ENCODE measurements at places on chromosomes 12 and 14.

- no peak for DNase-seq
Observed at GRCh38 chr12:28104903-28105864, 85.1 kb upstream of the CCDC91 start.

GRCh38 chr14:32733015-32733414 lies 205.7 kb upstream of the NPAS3 start:
- no peak for DNase-seq

DNA sequence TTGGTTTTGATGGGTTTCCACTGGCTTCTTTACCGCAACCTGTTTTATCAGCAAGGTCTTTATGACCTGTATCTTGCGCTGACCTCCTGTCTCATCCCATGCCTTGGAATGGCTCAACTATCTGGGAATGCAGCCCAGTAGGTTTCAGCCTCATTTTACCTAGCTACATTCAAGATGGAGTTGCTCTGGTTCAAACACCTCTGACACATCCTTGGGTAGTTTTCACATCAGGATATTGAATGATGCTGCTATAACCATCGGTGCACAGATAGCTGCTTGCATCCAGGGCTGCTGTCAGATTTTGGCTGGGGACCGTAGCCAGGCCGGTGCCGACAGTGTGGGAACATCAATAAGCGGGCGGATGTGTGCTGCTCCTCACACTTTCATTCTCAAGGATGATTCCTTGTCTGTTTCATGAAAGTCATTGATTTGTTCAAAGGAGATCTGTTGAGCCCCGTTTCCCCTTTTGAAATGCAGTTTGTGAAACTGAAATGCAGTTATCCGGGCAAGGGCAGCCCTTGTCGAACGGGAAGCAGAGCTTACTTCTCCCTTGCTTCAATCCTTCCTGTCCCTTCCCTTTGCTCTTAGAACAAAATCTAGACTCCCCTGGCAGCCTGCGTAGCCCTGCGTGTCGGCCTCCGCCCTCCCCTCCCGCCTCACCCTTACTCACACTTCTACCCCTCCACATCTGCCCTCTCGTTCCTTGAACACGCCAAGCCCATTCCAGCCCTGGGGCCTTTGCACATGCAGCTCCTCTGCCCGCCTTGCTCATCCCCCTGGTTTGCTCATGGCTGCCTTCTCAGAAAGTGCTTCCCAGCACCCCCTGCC lies 49.2 kb upstream of the NCOR2 start:
- DNase-seq: no peak

DNA sequence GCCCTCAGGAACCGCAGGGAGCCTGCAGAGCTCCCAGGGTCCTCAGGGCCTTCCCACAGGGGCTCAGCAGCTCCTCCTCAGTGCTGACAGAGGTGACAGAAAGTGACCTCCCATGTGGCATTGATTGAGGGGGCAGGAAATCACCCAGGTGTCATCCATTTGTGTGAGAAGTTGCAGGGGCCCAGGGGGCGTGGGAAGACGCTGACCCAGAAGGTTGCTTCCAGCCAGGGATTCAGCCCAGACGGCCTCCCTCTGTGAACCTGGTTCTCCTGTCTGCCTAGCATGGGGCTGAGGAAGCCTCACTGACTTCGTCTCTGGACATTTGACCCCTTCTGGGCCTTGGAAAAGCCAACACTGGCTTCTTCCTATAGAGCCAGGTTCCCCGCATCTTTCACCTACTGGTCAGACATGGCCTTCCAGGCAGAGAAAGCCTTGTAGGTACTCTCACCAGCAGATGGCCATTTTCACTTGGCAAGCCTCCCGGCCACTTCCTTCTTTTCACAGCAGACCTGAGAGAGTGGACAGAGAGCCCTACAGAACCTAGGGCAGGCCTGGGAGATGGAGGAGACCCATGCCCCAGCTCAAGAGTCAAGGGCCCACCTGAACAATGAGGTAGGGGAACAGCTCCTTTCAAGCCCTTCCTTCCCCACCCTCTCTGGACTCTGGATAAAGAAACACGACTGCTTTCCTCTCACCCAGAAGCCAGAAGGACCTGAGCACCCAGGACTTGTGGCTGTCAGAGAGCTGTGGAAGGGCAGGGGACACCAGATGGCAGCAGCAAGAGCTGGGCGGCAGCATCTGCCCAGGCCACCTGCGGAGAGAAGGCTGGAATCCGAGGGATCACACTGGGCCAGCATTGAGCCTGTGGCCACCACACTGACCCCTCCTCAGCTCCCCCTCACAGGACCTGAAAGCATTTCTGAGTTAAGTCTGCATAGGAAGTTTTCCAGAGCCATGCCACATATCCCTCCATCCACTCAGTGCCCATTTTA lies 377.8 kb downstream of the DPF3 start:
- DNase-seq: no peak

DNA sequence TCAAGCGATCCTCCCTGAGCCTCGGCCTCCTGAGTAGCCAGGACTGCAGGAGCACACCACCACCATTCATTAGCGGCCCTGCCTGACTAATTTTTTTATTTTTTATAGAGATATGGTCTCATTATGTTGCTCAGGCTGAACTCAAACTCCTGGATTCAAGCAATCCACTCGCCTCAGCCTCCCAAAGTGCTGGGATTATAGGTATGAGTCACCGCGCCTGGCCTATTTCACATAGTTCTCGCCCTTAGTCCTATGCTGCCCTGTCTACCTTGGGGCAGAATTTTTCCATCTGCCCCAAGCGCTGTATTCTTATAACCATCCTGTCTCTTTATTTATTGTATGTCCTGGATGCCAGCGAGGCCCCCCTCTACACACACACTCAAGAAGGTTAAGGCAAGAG lies 50.9 kb upstream of the BCL2L14 start:
- DNase-seq: no peak

GRCh38 chr14:51242545-51243490 lies 2.8 kb downstream of the TMX1 start:
- DNase-seq: no peak

DNA sequence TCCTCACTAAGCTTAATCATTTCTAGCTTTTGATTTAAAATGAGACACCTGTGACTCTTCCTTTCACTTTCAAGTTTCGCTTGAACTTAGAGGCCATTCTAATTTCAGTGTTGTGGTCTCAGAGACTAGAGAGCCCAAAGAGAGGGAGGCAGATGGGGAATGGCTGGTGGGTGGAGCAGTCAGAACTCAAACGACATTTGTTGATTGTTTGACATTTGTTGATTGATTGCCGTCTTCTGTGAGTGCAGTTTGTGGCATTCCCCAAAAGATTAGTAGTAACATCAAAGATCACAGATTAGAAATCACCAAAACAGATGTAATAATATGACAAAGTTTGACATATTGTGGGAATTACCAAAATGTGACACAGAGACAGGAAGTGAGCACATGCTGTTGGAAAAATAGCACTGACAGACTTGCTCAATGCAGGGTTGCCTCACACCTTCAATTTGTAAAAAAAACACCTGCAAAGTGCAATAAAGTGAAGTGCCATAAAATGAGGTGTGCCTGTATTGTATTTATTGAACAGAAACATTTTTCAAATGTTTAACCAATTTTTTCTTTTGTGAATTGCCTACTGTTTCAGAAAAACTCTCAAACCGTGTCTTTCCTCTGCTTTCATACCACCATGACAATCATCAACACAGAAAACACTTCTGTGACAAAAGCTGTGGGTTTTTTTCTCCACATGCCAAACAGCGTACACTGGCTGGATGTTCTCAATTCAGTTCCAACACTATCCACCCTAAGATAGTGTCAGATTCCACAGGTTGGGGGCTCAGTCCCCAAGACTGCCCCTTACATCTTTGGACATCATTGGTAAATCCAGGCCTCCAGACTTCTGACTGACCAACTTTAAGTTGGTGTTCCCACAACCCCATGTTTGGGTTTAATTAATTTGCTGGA lies 376.3 kb upstream of the RGS6 start:
- no peak for DNase-seq

DNA sequence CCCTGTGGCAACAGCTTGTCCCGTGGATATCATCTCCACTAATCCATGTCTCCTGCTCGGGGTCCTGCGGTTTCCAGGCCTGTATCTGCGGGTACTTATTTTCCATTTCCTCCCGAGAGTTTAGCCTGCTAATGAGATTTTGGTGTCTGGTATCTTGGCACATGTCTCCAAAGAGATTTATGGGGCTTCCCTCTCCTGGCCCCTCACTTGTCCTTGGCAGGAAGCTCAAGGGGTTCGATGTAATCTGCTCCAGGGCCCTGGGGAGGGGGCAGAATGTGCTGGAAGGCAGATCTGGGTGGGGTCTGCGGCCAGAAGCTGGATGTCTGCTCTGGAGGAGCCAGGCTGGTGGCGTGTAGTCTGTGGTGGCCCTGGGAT lies 85.7 kb downstream of the KIF26A start:
- DNase-seq: no peak

DNA sequence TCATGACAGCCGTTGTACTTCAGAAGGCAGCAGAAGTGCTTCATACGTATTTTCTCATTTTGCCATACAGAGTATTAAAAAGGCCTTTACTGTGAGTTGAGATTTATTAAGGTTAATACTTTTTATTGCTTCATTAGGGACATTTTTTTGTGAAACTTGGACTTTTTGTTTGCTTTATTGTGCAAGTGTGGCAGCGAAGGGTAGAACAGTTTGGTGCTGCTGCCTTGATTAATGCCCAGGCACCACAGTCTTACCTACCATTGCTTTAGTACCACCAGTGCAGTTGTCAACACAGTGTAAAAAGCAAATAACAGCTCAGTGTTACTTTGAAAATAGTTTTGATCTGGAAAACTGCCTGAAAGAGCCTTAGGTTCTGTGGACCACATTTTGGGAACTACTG lies 147.4 kb downstream of the PCNX1 start:
- DNase-seq: no peak

DNA sequence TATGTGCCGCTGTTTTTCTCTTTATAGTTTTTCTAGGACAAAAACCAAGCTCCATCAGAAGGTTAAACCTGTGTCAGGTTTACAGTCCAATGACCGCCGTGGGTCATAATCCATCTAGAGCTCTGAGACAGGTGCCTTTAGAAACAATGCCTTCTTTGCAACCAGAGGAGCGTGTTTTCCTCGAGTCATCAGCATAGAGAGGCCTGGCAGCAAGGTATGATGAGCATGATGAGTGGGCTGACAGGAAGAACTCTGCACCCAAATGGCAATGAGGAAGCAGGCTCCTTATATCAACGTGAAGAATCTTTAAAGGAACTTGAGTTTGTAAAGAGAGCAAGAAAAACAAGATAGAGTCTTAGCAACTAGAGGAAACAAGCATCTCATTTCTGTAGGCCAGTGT lies 60.5 kb upstream of the NUDT4 start:
- DNase-seq: no peak
